Stimulated activated CD8-positive, alpha-beta memory T cell treated with anti-CD3 and anti-CD28 coated beads, Interleukin-2, amount 100 ng/mL, for 48 hours (primary cell): ENCODE measurements at places on chromosomes 5 and 9.

DNA sequence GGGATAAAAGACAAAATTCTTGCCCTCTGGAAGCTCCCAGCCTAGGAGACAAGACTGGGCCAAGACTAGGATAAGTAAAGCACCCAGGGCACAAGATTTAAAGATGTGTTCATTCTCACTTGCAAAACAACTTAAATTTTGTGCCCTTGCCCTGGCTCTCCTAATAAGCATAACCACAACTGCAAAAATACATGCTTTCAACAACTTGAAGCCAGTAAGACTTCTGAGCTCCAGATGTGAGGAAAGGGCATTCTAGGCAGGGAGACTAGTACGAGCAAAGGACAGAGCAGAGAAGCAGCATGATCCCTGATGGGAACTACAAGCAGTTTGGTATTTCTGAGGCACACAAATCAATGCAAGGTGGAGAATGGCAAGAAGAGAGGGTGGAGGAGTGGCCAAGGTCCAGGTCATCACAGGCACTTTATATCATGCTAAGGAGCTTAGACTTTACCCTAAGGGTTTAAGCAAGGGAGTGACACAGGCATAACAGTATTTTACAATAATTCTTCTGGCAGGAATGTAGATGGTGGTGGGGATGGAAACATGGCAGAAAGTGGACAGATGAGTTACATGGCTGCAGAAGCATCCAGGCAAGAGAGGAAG is 30.1 kb upstream of the SIL1 start:
- no peak for DNase-seq

GRCh38 chr9:90368928-90369327 is 273.7 kb downstream of the DIRAS2 start:
- DNase-seq, result no peak

DNA sequence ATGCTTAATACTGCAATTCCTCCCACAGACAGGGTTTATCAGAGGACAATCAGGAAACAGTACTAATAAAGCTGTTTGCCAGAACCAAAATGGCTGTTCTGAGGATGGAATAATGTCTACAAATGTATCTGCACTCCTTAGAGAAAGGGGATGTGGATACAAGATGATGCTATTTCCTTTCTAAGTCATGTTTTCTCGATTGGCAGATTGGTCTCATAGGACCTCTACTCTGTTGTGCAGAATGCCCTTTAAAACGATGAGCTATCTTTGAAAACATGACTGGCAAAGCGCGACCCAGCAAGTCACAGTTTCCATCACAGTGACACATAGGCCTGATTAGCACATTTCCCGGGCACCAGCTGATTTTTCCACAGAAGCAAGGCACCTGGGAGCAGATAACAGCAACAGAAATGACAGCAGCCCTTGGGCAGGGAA is 54.0 kb downstream of the AOPEP start:
- DNase-seq, result no peak

- DNase-seq, result no peak
Measured at GRCh38 chr9:121862371-121863332, 211.2 kb downstream of the DAB2IP start.

- DNase-seq, result no peak
Measured at GRCh38 chr5:108382784-108383330, 959 bp upstream of the FBXL17 start.

DNA sequence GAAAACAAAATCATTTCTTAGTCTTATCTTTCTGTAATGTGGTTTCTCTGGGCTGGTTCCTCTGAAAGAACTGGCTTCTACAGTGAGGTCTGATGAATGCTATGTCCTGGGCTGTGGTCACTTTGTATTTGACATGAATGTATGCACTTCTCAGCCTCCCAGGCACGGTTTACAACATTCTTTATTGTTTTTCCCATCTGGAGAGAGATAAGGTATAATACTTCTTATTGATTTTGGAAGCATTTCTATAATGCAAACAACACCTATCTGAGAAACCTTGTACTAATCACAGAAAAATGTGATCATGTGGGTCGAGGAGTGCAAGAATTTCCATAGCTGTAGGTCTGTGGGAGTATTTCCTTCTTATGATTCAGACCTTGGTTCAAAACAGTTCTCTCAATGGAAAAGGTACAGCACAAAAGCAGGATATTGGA is 46.9 kb downstream of the ACTBL2 start:
- no peak for DNase-seq

DNA sequence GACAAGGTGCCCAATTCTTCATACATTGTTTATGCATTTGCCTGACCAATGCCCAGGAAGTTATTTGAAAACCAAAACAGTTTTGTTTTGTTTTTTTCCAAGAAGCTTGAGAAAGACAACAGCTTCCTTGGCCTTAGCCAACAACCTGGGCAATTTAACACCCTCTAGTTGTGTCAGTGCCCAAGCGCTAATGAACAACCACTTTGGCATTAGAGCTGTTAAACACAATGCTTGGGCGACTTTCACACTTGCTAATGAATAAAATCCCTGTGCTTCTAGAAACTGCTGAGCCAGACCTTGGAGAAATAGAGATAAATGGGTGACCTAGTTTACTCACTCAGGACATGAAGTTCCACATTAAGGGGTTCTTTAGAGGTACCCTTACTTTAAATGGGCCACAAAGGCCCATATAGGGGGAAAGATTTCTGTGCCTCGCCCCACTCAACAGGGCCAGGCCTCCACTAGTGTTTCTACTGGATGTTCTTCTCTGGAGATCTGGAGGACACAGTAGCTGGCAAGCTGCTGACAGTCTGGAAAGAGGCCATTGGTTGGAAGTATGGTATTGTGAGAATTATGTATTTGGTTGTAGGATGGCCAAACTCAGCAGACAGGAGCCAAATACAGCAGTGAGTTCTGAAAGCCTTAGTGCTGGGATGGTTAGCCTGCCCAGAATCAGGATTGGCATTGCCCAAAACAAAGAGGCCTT is 179.8 kb downstream of the DOCK8 start:
- no peak for DNase-seq

GRCh38 chr5:64190562-64191306 is 25.1 kb downstream of the RNF180 start:
- no peak for DNase-seq

- no peak for DNase-seq
Measured at GRCh38 chr5:43065387-43065947, 25.3 kb upstream of the ANXA2R start.

DNA sequence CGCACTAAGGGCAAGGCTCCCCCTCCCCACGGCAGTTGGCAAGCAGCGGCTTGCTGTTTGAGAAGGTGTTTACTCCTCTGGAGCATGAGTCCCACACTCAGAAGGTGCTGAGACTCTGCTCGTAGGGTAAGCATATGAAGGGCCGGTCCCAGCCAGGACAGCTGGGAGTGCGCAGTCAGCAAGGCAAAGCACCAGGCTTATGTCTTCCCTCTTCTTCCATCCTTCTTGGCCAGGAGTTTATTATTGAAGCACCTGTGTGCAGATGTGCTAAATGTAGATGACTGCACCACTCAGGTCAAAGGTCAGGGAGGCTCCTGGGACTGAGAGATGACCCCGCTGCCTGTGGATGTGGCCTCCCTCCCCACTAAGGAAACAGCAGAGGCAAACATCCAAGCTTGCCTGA is 27.0 kb upstream of the CDKN2AIPNL start:
- no peak for DNase-seq

DNA sequence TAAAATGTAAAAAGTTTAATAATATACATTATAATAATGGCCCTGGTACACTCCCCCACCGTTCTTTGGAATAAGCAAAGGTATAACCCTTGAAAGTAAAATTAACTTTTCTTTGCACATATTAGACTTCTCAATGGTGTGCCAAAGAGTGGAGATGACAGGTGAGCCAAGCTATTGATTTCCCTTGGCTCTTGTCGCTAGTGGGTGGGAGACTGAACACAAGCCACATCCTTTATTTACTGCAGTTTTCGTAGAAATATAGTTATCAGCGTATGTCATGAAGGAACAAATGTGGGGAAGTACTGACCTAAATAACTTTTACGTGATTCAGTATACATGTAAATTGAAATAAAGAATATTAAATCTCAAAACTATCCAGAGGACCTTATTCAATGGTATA is 549.3 kb downstream of the RAB3C start:
- no peak for DNase-seq

GRCh38 chr5:68181039-68181599 is 34.4 kb upstream of the PIK3R1 start:
- no peak for DNase-seq

DNA sequence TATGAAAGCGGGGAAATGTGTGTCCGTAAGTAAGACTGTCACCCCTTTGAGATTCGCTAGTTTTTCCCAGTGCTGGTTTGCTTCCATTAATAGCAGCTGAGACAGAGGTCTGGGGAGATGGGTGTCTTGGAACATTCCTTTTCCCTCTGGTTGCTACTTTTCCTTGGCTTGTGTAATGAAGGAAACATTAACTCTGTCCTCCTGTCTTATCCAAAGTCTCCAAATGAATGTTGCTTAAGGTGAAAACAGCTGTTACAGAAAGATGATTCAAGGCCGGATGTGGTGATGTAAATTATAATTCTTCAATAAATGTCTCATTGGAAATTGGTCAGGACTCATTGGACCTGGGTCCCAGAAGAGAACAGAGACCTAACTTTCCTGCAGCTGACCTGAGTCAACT is 50.0 kb downstream of the MEGF10 start:
- DNase-seq, result no peak

DNA sequence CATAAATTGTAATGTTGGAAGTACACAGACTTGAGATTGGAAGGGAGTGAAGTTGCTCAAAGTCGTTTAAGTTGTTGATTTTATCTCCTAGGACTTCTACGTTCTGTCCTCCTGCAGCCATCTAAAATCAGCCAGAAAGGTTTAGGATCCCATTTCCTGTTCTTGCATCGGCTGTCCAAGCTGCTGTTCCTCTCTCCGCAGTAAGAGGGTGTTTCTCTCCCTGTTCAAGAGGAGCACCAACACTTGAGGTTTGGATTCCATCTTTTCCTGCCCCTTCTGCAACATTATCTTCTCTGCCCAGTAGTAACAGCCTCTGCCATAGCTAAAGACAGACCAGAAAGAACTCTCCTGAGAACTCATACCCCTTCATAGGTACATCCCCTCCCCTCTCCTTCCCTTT is 373.4 kb downstream of the GADD45G start:
- no peak for DNase-seq

DNA sequence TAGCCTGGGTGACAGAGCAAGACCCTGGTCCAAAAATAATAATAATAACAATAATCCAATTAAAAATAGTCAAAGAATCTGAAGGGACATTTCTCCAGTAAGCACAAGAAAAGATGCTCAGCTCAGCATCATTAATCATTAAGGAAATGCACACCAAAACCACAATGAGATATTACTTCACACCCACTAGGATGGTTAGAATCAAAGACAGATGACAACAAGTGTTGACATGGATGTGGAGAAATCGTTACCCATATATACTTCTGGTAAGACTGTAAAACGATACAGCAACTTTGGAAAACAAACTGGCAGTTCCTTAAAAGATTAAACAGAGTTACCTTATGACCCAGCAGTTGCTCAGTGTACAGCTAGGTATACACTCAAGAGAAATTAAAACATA is 5.3 kb upstream of the FANCG start:
- DNase-seq, result no peak
